ENCODE measurements at places on chromosomes 11 and 22.

DNA sequence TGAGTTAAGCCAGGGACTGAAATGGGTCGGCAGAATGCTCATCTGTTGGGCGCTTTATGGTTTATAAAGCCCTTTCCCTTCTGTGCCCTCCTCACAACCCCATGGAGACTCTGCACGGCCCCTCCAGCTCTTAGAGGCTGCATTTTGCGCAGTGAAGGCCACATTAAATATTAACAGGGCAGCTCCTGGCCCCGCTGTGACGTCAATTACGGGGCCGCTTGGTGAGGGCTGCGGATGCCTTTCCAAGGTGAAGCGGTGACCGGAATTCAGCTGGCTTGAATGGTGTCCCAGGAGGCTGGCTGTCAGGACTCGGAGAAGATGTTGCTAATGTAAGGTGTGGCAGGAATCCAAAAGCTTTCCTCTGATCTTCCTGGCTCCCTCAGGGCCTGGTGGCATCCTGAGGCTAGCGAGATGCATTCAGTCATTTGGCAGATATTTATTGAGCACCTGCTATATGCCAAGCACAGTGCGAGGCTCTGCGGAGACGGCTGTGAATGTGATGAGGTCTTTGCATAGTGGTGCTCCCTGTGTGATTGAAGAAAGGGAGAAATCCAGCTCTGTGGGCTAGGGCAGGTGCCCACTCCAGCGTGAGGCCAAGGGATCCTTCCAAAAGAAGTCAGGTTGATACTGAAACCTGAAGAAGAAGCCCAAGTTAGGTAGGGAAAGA is 10.4 kb upstream of the YWHAH start:
- ATAC-seq = no peak

DNA sequence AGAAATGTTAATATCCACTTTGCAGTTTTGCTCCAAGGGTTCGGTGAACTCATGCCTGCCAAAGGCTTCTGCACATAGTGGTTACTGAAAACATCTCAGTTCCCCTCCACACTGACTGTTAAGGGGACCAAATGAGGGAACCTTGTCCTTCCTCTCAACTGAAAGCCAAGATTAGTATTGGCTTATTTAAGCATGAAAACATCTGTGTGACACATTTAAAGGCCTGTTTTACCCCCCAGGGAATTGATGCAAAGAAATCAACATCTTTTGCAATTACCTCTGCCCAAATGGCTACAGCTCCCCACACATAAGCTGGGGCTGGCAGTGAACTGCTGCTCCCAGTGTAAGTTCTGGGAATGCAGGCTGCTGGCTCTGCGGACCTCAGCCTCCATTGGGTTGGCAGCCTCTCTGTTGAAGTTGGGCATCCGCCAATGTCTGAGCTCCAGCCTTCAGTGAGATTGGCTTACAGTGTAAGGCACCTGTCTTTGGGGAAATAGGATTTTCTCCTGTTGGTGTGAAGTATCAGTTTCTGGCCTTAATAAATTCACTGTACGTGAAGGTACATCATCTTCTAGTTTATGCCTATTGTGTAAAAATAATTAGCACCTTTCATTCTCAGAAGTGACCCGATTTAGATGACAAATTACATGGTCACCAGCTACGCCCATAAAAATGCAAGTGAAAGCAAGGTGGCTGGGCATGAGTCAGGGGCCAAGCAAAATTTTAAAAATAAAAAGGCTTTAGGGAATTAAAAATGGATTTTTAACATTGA is 213.4 kb upstream of the SYN3 start:
- ATAC-seq = peak; percentile 21

DNA sequence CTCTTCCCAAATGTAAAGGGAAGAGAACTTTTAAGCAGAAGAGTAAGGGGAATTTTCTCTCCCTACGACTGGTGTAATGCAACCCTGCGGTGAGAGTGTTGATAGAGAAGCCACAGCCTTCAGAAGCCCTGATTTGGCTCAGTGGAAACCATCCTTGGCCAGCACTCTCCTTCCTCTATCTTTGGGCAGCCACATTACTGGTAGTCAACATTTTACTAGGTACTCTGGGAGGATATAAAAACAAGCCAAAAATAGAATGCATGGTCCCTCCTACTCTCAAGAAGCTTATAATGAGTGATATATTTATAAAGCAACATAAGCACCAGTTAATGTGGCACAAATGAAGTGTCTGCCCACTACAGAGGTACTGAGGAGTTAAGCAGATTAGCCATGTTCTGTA is 201.8 kb upstream of the NCAM1 start:
- no peak for ATAC-seq

GRCh38 chr22:32754413-32755041 is 47.0 kb upstream of the TIMP3 start:
- ATAC-seq = no peak

GRCh38 chr11:11558826-11559225 is 63.0 kb downstream of the GALNT18 start:
- ATAC-seq = no peak

DNA sequence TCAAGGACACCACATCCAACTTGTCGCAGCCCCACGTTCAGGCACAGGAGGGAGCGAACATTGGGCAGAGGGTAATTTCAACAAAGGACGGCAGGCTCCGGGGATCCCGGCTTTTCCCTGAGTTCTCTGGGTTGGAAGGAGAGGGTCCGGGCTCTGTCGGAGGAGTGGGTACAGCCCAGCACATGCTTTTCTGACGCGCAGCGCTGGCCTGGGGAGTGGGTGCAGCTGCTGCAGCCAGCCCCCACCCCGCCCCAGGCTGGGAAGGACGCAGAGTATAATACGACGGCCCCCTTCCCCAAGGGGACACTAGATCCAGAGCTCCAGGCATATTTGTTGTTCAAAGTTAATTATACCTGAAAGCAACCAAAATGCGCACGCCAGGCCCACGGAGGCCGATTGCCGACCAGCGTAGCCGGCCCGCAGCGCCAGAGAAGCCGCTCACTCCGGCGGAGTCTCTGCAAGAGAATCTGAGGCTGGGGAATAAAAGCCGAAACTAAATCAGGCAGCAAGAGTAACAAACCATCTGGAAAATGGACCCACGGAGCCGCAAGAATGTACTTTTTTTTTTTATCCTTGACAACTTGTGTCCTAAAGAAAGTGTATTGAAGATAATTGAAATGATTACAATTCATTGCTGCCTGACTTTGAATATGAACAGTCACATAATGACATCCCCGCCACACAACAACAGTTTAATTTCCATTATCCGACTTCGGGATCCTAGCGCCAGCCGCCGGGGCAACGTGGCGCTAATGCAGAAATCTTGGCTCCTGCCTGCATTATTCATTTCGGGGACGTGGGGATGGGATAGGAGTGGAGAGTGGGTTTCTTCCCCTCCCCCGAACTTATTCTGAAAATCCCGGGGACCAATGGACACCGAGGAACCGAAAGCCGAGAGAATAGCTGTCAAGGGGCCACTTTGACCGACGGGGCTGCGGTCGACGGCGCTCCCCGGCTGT is 14.0 kb upstream of the PAX6 start:
- ATAC-seq = no peak

DNA sequence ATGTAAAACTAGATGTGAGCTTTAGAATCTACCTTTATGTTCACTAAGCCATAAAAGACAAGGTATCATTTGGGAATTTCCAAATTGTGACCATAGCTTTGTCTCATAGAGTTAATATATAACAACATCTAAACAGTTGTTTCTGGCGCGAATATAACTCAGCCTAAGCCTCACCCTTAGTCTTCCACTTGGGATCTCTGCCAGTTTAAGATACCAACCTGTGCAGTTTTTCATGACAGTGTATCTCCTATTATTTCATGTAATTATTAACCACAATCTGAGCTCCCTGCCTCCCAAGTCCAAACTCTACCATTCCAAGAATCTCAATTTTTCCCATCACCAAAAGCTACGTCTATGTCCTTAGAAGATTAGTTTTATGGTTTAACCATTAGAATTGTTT is 572.5 kb upstream of the ISX start:
- ATAC-seq = no peak

- peak; percentile 28 for ATAC-seq
Measured at GRCh38 chr22:36816636-36817524, at the start of gene PVALB. TSS of gene PVALB (minus strand) at chr22:36817035. CDS start at chr22:36817005, 30 bp downstream.

DNA sequence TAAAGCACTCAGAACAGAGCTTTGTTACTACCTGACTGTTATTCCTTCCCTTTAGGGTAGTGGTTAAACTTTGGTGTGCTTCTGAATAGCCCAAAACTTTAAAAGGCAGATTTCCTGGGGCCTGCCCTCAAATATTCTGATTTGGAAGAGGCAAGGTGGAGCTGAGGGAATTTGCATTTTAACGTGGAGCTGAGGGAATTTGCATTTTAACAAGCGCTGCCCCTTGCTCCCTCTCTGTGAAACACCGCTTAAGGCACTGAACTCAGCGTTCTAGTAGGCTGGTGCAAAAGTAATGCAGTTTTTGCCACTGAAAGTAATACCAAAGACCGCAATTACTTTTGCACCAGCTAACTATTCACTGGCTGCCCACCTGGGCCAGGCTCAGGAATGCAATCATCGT is 35.0 kb downstream of the TPST2 start:
- ATAC-seq = no peak

DNA sequence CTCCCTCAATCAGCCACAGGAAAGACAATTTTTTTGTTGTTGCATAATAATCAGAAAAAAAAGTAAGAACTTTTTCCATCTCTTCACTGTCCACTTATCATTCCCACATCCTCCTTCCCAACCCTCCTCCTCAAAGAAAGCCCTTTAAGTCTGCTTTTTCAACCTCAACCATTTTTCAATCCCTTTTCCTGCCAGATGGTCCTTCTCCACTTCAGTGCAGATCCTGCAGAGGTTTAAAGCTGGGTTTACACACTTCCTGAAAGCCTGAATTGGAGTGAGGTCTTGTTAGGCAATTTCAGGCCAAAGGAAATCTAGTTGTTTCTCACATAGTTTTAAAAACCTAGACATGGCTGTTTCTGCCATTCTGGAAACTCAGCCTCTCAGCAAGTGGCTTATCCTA is 78.3 kb downstream of the RPL27A start:
- no peak for ATAC-seq

DNA sequence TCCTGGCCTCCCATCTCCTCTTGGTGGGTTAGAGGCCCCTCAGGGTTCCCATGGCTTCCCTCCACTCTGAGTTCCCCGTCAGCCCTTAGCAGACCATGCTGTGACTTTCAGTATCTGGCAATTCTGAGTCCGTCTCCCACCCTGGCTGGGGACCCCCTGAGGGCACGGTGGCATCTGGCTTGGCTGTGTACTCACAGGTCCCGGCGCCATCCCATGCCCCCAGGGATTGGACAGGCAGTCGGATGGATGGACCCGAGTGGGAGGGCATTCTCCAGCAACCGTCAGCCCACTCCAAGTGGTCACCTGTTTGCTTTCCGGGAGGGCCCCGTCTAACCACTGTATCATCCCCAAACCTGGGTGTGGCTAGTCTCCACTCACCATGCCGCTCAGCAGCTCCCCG is 24.0 kb upstream of the ABCC8 start:
- no peak for ATAC-seq

GRCh38 chr11:41533761-41534160 is 74.3 kb upstream of the LRRC4C start:
- no peak for ATAC-seq

DNA sequence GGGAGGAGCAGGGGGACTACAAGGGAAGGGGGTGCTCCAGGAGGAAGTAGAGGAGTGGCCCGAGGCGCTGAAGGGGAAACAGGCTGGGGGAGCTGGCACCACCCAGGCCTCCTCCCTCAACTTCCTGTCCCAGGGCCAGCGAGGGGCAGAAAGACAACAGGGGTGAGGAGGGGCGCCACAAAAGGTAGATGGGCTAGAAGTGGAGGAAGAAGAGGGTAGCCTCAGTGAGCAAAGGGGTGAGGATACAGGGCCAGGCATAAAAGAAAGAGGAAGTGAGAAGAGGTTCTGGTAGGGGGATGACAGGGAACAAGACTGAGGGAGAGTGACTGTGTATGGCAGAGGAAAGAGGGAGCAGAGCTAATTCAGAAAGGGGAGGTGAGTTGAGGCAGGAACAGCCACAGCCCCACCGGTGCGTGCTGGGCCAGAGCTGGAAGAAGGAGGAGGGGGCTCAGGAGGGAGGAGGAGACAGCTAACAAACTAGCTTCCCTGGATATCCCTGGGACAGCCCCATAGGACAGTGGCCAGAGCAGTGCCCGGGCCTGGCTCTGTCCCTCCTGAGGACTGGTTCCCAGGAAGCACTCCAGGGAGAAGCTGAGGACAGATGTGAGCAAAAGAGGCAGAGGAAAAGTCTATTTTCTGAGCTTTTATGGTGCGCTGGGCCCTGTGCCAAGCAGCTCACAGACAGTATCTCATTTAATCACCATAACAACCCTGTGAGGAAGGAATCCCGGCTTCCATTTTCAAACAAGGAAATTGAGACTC is 8.5 kb downstream of the DCHS1 start:
- peak; percentile 46 for ATAC-seq

DNA sequence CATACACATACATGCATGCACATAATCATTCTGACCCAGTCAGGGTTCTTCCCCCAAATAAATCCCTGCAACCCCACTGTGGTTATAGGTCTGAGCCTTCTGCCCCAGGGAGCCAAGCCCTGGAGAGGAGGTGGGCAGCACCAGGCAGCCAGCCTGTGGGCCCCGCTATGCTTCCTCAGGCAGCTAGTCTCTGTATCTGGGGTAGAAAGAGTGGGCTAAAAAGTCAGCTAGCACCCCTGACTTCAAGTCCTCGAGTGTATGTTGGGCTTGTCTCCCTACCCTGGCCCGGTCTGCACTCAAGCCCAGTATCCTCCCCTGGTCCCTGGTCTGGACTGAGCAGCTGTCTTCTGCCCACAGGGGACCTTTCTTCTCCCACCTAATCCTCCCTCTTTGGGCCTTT is 28.0 kb downstream of the KCNQ1OT1 start:
- no peak for ATAC-seq

GRCh38 chr11:69111624-69112542 is 43.9 kb upstream of the SMIM38 start:
- no peak for ATAC-seq

Data from activated CD4-positive, CD25-positive, alpha-beta regulatory T cell treated with anti-CD3 and anti-CD28 coated beads, Interleukin-2, amount 50 U/mL, for 24 hours (primary cell).